ENCODE measurements at places on chromosomes 1 and 21. TPM values are rescaled to one million over a fixed set of nuclear protein-coding genes. Genes with fewer than 3 reads are reported as not detected.

The OR2T29 gene
- total RNA-seq: not detected

The LAMC2 gene
- not detected for total RNA-seq

The TRAF3IP3 gene
- 422 TPM for total RNA-seq

The CASZ1 gene
- total RNA-seq: 9.0 TPM

The RPTN gene
- total RNA-seq: not detected

The METTL18 gene
- total RNA-seq: 14.2 TPM

The NHLH1 gene
- 0.43 TPM for total RNA-seq

The TNNT2 gene
- not detected for total RNA-seq

The CD247 gene
- total RNA-seq: 242 TPM

The FOXD3 gene
- total RNA-seq: not detected

The ETV3L gene
- total RNA-seq: not detected

The CTSS gene
- 127 TPM for total RNA-seq

The FCRL6 gene
- total RNA-seq: not detected

The LINGO4 gene
- 1.2 TPM for total RNA-seq

The FDPS gene
- 350 TPM for total RNA-seq

The ERG gene
- not detected for total RNA-seq

The NBPF12 gene
- total RNA-seq: 15.9 TPM

The SDF4 gene
- total RNA-seq: 181 TPM

The OPTC gene
- not detected for total RNA-seq

The SPRR2A gene
- not detected for total RNA-seq

The FNDC5 gene
- total RNA-seq: not detected

The DCST2 gene
- total RNA-seq: 0.40 TPM

The KCND3 gene
- not detected for total RNA-seq

The SPATA1 gene
- total RNA-seq: 4.0 TPM

The LCE3D gene
- not detected for total RNA-seq

The SZT2 gene
- 57.8 TPM for total RNA-seq

The OVAAL gene
- not detected for total RNA-seq

The ROR1 gene
- 0.10 TPM for total RNA-seq

The KCNA3 gene
- total RNA-seq: 86.2 TPM

The GPR153 gene
- 3.9 TPM for total RNA-seq

The CFHR5 gene
- not detected for total RNA-seq

The RPE65 gene
- not detected for total RNA-seq

The ADORA3 gene
- total RNA-seq: 0.18 TPM

The GPR25 gene
- total RNA-seq: 0.25 TPM

The MAP10 gene
- total RNA-seq: 1.6 TPM

The LCE2A gene
- not detected for total RNA-seq

The ZSCAN20 gene
- total RNA-seq: 2.3 TPM

The CFHR1 gene
- not detected for total RNA-seq

The CHODL gene
- total RNA-seq: 0.15 TPM

The ELOA gene
- total RNA-seq: 35.2 TPM

The TPTE gene
- total RNA-seq: not detected

The ATP6V1G3 gene
- not detected for total RNA-seq

Measured in activated CD4-positive, alpha-beta memory T cell treated with anti-CD3 and anti-CD28 coated beads, Interleukin-2, amount 10 ng/mL, durations not matched to agents 7 days and 5 days (primary cell).